ENCODE measurements at places on chromosomes 4 and X.

DNA sequence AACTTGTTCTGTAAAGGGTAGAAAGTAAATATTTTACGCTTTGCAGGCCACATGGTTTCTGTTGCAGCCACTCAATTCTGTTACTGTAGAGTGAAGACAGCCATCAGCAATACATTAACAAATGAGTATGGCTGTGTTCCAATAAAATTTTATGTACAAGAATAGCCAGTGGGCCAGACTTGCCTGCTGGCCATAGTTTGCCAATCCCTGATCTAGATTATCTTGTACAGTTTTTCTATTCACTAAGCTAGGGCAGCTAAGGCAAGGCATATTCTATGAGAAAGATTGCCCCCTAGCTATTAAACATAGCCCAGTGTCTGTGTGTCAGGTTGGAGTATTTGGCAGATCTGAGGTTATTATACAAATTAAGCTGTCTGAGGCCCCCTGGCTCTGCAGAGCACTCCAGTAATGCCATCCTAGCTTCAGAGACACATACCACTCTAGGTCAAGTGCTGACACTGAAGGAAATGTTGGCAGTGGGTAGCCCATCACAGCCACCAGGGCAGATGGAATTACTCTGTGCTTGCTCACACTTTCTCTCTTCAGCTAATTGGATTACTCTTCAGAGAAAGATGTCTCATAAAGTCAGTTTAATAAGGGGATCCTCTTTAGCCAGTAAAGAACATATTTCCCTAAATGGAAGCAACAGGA lies 40.7 kb downstream of the MTTP start:
- DNase-seq: no peak

DNA sequence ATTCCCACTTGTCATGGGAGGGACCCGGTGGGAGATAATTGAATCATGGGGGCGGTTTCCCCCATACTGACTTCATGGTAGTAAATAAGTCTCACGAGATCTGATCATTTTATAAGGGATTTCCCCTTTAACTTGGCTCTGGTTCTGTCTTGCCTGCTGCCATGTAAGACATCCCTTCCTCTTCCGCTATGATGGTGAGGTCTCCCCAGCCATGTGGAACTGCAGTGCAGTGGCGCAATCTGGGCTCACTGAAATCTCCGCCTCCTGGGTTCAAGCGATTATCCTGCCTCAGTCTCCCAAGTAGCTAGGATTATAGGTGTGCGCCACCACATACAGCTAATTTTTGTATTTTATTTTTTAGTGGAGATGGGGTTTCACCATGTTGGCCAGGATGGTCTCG lies 2.9 kb downstream of the HPGDS start:
- DNase-seq: no peak

GRCh38 chr4:151668689-151669402 lies 92.0 kb downstream of the GATB start:
- no peak for DNase-seq

GRCh38 chrX:155871934-155872333 lies 9.2 kb upstream of the VAMP7 start:
- DNase-seq: no peak

- no peak for DNase-seq
These were observed 136.2 kb upstream of the MED14 start for GRCh38 chrX:40871385-40872082.

- no peak for DNase-seq
These were observed 14.1 kb upstream of the TCEANC start for GRCh38 chrX:13638826-13639225.

GRCh38 chr4:73006286-73006990 lies 63.1 kb downstream of the COX18 start:
- DNase-seq: no peak

DNA sequence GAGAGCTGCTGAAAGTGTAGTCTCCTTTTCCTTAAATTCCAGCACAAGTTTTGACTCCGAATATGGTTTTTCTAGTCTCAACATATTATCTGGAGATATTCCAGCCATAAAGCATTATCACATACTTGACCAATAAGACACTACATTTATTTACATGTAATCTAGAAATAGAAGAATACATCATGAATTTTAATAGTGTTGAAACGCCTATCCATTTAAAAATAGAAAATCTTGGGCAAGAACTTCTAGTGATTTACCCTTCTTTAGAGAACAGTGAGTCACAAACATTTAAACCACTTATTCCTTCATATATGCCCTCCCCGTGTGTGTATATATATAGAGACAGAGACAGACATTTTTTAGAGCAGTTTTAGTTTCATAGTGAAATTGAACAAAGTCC lies 161.5 kb downstream of the SOWAHB start:
- no peak for DNase-seq

Data from erythroblast (primary cell).